ENCODE measurements at places on chromosomes 4 and X.

DNA sequence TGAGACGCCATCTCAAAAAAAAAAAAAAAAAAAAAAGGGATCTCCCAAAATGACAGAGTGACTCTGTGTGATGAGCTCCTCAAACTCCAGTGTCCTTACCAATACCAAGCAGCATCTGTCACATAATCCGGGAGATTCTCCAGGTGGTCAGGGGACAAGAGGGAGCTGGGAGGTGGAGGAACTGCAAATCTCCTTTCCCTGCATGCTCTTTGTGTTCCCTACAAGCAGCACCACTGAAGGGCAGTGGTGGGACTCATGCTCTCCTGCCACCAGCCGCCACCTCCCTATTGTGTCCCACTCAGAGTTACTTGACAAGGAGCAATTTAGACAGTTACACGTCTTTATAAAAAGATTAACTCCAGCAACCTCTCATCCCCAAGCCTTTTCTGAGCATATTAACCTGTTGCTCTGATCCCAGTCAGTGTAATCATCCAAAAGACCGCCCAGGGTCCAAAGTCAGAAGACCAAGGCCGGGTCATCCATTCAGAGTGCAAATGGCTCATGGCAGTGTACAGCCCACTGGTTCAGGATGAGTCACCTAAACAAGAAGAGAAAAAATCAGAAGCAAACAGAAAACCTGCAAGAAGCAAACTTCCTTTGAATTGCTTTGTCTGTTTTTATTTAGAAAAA is 23.6 kb downstream of the MGST2 start:
- DNase-seq: no peak

- DNase-seq: peak; percentile 3
Observed at GRCh38 chrX:28058901-28059300, 77.7 kb upstream of the DCAF8L1 start.

GRCh38 chr4:23720556-23720955 is 169.3 kb downstream of the PPARGC1A start:
- no peak for DNase-seq

GRCh38 chr4:179415037-179415846 is 1973.0 kb upstream of the AGA start:
- DNase-seq: no peak

DNA sequence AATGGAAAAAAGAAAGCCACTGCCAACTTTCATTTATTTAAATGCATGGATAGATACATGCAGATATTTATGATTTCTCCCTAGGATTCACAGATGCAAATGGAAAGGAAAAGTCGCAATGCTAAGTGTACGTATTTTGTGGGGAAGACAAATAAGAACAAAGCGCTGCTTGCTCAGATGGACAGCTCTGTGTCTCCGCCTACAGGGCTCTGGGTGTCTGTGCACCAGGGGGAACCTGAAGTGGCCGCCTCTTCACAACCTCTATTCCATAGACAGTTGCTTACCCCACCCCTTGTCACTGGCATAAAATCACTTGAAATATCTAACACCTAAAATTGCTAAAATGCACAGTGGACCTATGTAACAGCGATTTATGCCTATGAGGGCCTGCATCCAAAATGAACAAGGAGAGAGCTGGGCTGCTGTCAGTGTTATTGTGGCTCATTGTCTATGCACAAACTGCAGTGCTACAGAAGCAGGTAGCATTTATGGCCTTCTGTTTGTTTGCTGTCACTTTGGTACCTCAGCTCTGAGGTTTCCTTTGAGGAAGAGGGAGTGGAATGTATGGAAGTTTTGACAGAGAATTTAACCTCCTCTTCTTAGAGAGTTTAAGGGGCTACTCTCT is 58.6 kb upstream of the PAGE1 start:
- peak; percentile 67 for DNase-seq

DNA sequence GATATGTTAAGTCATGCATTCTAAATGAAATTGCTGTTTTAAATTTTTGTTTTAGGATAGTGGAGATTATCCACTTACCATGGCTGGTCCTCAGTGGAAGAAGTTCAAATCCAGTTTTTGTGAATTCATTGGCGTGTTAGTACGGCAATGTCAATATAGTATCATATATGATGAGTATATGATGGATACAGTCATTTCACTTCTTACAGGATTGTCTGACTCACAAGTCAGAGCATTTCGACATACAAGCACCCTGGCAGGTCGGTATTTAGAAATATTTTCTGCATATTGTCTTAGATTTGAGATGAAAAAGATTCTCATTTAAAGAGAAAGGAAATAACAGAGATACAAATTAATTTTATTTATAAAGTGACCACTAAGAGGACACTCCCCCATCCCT is 83.6 kb downstream of the STAG2 start:
- no peak for DNase-seq

DNA sequence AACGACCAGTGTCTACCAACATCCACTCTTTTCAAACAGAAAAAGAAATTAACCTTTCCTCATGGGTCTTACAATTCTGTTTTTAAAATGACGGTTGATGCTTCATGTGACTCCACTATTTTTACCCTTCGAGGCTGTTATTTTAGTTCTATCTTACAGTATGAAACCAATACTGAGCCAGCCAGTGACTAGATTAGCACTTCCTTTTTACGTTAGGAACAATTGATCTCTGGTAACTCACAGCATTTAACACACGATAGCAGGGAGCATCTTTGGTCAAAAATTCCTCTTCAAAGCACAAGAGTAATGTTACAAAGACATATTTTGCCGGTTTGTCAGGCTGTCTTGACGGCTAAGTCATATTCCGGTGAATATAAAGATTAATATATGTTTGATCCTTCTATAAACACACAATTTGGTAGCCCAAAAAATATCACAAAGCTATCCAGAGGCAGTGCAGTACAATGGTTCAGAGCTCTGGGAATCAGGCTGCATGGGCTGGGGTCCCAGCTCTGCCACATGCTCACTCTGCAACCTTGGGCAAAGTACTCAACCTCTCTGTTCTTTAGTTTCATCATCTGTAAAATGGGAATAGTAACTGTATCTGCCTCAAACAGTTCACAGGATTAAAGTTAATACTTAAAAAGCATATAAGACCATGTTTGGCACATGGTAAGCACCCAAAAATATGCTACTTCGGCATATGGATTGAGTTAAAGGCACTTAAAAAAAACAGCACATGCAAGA is 62.9 kb upstream of the TXK start:
- DNase-seq: no peak

DNA sequence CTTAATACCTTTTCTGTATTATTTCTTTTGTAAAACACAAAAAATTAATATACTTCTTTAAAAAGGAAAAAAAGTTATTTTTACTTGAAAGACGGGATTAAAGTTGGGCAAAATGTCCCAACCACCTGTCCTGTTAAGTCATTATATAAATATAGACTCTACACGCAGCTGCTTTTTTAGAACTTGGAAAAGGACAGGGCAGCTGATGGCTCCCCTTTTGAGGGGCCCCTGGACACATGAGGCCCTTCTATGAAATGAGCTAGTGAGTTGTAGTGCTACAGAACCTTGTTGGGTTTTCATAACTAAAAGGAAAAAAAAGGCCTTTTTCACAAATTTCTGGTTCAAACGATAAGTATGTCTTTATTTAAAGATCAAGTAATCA is 600 bp upstream of the BEX2 start:
- DNase-seq: no peak

DNA sequence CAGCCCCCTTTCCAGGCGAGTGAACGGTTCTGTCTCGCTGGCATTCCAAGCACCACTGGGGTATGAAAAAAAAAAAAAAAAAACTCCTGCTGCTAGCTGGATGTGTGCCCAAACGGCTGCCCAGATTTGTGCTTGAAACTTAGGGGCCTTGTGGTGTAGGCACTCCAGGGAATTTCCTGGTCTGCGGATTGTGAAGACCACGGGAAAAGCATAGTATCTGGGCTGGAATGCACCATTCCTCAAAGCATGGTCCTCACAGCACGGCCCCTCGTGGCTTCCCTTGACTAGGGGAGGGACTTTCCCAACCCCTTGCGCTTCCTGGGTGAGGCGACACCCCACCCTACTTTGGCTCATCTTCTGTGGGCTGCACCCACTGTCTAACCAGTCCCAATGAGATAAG is 516.8 kb upstream of the FAM241A start:
- no peak for DNase-seq

DNA sequence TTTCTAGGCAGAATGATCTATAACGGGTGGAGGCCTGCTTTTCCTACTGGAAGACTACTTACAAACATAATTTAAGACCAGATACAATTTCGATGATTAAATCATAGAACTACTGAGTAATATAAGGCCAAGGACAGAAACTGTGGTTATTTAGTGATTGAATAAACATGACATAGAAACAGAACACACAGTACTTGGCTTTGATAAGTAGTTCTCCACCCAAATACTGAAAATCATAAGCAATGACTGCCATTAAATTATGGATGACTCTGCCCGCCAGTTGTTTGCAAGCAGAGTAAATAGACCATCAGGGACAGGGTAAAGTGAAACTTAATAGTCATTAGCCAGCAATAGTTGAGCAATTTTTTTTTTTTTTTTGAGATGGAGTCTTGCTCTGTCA is 17.2 kb upstream of the SMIM14 start:
- DNase-seq: no peak

DNA sequence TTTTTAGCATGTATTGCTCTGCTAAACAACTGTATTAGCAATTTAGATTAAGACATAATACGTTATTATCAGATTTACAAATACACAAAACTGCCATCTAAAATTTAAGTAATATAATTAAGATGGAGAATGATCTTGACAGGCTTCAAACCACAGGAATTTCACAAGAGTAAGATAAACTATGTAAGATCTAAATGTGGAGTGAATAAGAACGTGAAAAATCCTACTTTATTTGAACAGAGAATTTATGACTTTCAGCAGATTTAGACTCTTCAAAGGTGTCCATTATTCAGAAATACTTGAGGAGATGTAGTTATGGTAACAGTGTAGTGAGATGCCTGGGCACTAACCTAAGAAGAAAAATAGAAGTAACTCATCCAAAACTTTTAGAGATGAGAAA is 73.2 kb downstream of the SLC4A4 start:
- peak; percentile 25 for DNase-seq

- no peak for DNase-seq
Observed at GRCh38 chr4:89579771-89580170, 257.2 kb downstream of the SNCA start.

GRCh38 chr4:71540749-71541269 is 202.0 kb downstream of the SLC4A4 start:
- peak; percentile 10 for DNase-seq

DNA sequence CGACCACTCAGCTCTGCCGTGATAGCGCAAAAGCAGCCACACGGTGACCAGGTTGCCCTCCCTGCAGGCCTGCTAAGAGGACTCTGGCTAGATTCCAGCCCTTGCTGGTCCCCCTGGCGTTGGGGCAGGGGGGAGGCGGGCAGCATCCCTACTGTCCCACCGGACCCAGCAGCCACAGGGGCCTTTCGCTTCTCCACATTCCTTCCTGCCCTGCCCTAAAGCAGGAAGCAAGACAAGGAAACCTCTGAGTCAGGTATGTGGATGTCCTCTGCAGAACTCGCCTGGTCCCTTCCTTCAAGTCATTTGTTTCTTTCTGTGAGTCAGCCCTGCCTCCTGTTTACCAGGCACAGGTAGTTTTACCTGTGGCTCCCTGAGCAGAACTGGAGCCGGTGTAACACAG is 60.2 kb upstream of the CLDN34 start:
- DNase-seq: no peak

- DNase-seq: peak; percentile 52
Observed at GRCh38 chrX:83469551-83469950, 38.5 kb upstream of the POU3F4 start.

GRCh38 chr4:2954358-2955185 is 8.6 kb downstream of the NOP14 start:
- peak; percentile 25 for DNase-seq

DNA sequence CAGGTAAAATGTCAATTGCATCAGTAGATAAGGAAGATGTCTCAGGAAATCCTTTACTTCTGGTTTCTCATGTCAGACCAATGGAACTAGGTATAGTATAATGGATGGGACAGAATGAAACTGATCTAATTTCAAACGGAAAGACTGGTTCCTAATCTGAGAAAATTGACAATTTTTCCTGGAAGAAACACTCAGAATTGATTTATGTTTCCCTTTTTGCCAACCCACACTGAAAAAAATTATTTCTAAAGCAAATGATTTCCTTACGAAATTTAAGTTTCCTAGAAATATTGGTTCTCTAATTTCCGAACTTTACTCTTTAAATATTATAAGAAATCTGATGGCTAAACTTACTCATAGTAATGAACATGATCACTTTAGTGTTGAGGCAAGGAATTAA is 19.1 kb downstream of the PPAT start:
- no peak for DNase-seq
